ENCODE measurements at places on chromosomes 3 and 15.

- no peak for DNase-seq
Measured at GRCh38 chr3:59788133-59788532, 738.3 kb upstream of the CFAP20DC start.

- peak; percentile 27 for DNase-seq
Measured at GRCh38 chr15:82040862-82041261, 5.0 kb downstream of the MEX3B start.

DNA sequence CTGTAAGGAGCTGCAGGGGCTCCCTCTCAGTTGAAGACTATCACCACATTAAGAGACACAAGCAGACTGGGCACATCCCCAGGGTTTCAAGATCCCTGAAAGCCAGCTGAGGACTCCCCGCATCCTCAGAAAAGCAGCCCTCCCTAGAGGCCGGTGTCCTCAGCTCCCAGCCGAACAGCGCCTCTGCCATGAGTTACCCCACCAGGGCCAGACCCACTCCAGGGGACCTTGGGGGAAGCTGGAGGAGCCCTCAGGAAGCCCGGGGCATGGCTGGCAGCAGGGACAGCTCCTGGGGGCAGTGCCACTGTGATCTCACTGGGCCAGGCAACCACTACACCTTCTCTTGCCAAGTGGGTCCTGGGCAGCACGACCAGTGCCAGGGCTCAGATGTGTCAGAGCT is 8.1 kb downstream of the KLF15 start:
- DNase-seq = no peak

GRCh38 chr3:52395503-52395865 is 49.4 kb downstream of the SEMA3G start:
- DNase-seq = no peak

- no peak for DNase-seq
Measured at GRCh38 chr3:55000546-55000945, 72.7 kb upstream of the LRTM1 start.

DNA sequence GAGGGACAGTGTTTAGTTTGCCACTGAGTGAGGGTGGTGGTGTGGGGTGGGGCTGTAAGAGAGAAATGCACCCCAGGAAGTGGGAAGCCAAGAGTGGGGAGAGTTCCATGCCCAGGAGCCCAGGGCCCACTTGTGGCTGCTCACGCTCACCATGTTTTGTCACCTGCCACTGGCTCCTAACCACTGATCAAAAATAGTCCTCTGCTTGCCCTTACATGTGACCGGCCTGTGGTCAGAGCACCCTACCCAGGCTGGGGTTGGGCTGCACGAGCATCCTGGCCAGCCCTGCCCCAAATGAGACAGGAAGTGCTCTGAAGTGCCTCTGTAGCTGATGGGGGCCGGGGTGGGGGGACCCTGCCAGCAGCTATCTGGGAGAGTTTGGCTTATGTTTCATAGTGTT is 216.3 kb downstream of the RPLP1 start:
- DNase-seq = no peak

- no peak for DNase-seq
Measured at GRCh38 chr3:133880886-133881455, 14.7 kb downstream of the RAB6B start.

GRCh38 chr3:29545615-29546014 is 264.7 kb downstream of the RBMS3 start:
- no peak for DNase-seq

- no peak for DNase-seq
Measured at GRCh38 chr3:155771126-155771525, 26.3 kb upstream of the PLCH1 start.

GRCh38 chr3:57864853-57865252 is 108.7 kb downstream of the SLMAP start:
- no peak for DNase-seq

GRCh38 chr15:70765504-70766281 is 2.3 kb upstream of the UACA start:
- no peak for DNase-seq

GRCh38 chr15:81858586-81858985 is 187.2 kb downstream of the MEX3B start:
- DNase-seq = no peak

- no peak for DNase-seq
Measured at GRCh38 chr3:171156401-171157010, 130.0 kb upstream of the SLC2A2 start.

- DNase-seq = no peak
Measured at GRCh38 chr3:156630773-156631093, 43.7 kb upstream of the TIPARP start.

GRCh38 chr15:83285284-83285978 is 967 bp upstream of the BNC1 start:
- DNase-seq = no peak

DNA sequence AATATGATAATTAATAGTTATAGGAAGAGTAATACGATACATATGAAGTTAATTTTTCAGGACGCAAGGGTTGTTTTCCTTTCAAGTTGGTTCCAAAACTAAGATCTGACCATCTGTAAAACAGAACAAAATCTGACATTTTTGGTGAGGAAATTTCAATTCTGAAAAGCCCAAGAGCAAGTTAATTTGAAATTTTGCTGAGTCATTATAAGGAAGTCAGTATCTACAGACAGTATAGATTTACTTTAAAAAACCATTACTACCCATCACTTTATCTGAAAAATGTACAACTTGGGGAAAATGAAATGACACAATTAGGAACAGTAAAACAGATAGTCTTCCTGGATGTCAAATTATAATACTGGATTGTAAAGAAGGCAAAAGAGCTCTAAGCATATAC is 12.5 kb downstream of the INTS14 start:
- DNase-seq = no peak

DNA sequence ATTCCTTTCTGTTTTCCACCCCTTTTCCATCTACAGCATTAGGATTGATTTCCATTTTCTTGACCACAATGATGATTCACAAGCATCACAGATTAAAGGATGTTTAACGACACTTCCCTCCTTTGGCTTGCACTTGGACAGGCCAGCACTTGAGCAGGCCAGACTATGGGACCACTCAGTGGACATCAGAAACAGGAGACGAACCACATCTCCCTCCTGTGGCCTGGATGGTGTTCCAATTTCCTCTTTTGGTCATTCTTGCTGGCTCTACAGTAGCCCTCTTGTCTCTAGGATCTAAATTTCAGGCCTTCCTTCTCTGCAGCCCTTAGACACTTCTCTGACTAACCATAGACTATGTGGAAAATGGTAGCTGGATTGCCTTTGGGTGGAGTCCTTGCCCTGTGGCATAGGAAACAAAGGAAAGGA is 78.8 kb upstream of the BOC start:
- no peak for DNase-seq

GRCh38 chr15:79815468-79815867 is 81.3 kb downstream of the MTHFS start:
- DNase-seq = no peak

GRCh38 chr3:112779011-112779410 is 67.7 kb downstream of the CD200R1L start:
- no peak for DNase-seq

- no peak for DNase-seq
Measured at GRCh38 chr3:118380576-118380975, 654.1 kb downstream of the IGSF11 start.

DNA sequence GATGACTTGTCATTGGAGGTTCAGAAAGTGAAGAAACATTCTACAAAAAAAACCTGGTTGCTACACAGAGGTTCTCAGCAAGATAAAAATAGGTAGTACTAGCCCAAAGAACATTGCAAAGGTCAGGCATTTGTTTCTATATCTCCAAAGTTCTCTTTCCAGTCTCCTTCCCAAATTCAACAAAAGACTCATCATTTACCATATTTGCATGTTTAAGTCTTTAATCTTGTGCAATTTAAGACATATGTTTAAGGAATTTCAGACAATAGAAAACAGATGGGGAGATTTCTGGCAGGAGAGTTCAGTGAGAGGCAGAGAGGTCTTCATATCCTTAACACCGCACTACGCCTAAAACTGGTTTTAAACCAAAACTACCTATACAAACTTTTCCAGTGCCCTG is 173.8 kb upstream of the THBS1 start:
- DNase-seq = no peak

- DNase-seq = no peak
Measured at GRCh38 chr3:196965112-196965803, 3.4 kb downstream of the PIGZ start.

GRCh38 chr15:100002787-100003536 is 269.7 kb upstream of the LYSMD4 start:
- no peak for DNase-seq

DNA sequence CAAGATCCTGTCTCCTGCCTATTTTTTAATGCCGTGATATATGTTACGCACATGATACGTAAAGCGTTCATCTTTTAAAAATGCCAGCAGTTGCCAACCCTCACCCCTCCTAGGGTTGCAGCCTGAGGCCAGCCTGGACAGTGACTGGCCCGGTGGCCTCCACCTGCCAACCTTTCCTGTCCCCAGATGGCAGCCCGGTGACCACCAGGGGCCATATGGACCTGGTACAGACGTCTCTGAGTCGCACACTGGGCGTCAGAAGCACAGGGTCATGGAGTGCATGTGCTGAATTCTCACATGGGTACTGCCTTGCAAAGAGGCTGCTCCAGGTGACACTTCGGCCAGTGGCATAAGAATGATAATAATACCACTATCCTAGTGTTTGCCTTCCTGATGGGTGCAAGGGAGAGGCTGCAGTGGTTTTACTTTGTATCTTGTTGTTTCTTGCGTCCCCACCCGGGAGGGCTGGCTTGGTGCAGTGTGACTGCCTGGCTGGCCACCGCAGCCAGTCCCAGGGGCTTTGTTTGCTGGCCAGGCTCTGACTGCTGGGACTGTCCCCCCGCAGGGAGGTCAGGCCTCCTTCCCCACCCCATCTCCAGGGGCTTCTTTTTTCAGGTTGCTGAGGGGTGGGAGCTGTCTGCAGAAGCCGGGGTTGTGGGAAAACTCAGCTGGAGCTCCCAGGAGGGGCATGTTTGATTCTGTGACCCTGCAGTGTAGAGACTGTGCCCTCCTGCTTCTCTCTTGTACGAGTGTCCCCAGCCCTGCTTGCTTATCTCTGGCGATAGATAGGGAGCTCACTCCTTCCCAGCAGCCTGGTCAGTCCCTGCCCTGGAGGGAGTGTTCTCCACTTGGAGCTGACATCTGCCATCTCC is 16.9 kb downstream of the FBLN2 start:
- no peak for DNase-seq

GRCh38 chr15:98281130-98281529 is 320.6 kb downstream of the ARRDC4 start:
- no peak for DNase-seq

- no peak for DNase-seq
Measured at GRCh38 chr3:13881536-13882410, 1.9 kb upstream of the WNT7A start.

- DNase-seq = no peak
Measured at GRCh38 chr15:90000186-90001001, 730 bp upstream of the ZNF710 start.

DNA sequence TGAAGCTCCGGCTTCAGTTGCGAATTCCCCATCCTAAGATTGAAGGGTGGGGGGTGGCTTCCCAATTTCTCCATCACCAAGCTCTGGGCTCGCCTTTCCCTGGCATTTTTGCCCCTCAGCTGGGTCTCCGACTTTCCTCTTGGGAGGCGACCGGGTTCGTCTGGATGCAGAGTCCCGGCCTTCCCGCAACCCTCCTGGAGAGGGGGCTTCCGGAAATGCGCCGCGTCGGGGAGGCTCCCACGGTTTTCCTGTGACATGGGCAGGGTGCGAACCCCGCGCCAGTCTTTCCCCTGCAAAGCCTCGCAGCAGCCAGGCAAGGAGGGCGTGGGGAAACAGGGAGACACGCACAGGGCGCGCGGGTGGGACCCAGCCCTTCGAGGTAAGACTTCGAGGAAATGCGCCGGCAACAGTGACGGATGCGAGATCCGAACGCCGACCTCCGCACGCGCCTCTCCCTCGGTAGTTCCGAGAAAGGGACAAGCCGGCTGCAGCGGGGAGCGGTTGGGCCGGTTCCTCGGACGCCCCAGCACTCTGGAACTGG is 466 bp upstream of the HCN4 start:
- DNase-seq = no peak

- no peak for DNase-seq
Measured at GRCh38 chr15:63983061-63983711, 63.1 kb downstream of the DAPK2 start.

DNA sequence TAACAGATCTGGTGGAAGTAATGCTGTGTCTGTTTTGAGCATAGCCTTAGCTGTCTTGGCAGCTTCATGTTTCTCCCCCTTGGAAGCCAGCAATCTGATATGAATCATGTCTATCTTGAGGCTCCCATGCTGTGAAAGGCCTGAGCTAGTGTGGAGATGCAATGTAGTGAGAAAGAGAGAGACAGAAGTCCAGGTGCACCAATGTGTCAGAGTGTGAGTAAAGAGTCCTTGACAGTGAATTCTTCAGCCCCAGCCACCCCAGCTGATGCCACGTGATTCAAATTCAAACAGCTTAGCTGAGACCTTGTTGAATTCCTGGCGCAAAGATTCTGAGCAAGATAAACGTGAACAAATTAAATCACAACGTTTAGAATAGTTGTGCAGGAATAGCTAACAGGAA is 704.2 kb downstream of the EDEM1 start:
- DNase-seq = no peak

DNA sequence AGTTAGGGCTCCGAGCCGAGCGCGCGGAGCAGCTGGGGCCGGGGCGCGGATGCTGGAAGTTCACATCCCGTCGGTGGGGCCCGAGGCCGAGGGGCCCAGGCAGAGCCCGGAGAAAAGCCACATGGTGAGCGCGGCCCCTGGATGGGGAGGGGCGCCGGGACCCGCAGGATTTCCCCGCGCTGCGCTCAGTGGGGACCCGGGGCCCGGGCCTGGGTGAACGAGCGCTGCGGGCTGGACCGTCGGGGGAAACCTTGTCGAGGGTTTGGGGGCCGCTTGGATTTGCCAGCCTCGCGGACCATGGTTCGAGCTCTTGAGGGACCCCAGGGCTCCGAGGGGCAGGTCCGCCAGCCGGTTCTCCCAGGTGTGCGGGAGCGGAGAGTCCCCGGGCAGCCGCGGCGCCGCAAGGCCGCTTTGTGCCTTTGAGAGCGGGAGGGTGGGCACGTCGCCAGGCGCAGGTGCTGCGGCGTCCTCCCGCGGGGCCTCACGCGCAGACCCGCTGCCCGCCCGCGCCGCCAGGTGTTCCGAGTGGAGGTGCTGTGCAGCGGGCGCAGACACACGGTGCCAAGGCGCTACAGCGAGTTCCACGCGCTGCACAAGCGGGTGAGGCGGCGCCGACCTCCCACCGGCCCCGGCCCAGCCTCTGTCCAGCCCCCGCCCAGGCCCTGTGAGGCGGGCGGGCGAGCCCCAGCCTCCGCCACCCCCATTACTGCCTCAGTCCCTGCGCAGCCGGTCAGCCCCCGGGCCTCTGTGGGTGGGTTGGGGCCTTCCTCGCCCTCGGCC is at the start of gene SNX22:
Gene SNX22, plus strand, starts transcription at position 5 of the 780 bp plus-strand sequence. Its CDS starts 45 bp downstream, at position 50.
- DNase-seq = peak; percentile 44
